Glutamatergic neuron (in vitro differentiated cells): ENCODE measurements at places on chromosomes 2 and 18. TPM values are rescaled to one million over a fixed set of nuclear protein-coding genes. Genes with fewer than 3 reads are reported as not detected.

Gene ALK
- 9.6 TPM for total RNA-seq

- H3K27me3 ChIP-seq, result no peaks in the 10 kb centered on the region
- H3K4me1 ChIP-seq, result no peaks in the 10 kb centered on the region
- peaks cover 14% of the 10 kb centered on the region for H3K36me3 ChIP-seq
Observed at GRCh38 chr2:182372661-182373060, 54.2 kb downstream of the PDE1A start.

Gene LYG2
- not detected for total RNA-seq

Gene SNTG2
- 7.7 TPM for total RNA-seq

DNA sequence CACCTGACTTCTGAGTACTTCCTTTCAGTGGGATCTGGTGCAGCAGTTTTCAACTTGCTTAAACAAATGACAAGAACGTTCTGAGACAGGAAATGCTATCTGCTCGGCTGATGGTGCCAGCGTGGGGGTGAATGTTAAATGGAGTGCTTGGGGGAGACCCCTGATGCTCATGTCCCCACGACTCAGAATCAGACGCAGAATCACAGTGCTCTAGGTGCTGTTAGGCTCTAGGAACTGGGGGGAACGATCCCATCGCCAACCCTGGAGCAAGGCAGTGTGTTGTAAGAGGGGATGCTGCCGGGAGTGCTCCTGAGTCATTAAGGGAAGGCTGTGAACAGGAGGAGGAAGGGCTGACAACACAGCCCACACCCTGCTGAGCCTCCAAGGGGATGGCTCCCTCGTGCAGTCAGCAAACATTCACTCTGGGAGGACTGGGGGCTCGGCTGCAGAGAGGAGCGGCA, 34.1 kb upstream of the KCNF1 start:
- H3K4me3 ChIP-seq, result no peak overlapping the region
- no peak for DNase-seq
- no peaks in the 10 kb centered on the region for H3K36me3 ChIP-seq
- H3K4me1 ChIP-seq, result peaks cover 21% of the 10 kb centered on the region

DNA sequence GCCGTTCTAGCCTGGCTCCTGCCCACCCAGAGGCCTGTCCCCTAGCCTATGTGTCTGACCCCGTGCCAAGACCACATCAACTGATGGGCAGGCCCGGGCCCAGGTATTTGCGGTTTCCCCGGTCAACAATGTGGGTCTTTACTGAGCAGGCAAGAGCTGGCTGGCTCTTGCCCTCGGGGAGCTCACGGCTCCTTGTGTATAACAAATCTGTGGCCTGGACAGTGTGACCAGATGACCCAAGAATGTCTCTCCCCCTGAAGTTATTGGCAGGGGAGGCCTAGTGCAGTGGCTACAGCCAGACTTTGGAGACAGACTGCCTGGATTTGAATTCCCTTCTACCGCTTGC, 179.6 kb downstream of the KLHL29 start:
- peaks cover 8% of the 10 kb centered on the region for H3K27me3 ChIP-seq
- H3K4me3 ChIP-seq, result peak overlapping the region; percentile 20
- H3K4me1 ChIP-seq, result peaks cover 15% of the 10 kb centered on the region
- DNase-seq, result no peak

- no peaks in the 10 kb centered on the region for H3K4me1 ChIP-seq
- H3K4me3 ChIP-seq, result no peak overlapping the region
- H3K36me3 ChIP-seq, result no peaks in the 10 kb centered on the region
Observed at GRCh38 chr2:40304340-40304739, 147.6 kb downstream of the SLC8A1 start.
